ENCODE measurements at places on chromosomes 1 and 21.
A peak's percentile ranks its signal among the peaks of the same experiment; 100 is the strongest.

DNA sequence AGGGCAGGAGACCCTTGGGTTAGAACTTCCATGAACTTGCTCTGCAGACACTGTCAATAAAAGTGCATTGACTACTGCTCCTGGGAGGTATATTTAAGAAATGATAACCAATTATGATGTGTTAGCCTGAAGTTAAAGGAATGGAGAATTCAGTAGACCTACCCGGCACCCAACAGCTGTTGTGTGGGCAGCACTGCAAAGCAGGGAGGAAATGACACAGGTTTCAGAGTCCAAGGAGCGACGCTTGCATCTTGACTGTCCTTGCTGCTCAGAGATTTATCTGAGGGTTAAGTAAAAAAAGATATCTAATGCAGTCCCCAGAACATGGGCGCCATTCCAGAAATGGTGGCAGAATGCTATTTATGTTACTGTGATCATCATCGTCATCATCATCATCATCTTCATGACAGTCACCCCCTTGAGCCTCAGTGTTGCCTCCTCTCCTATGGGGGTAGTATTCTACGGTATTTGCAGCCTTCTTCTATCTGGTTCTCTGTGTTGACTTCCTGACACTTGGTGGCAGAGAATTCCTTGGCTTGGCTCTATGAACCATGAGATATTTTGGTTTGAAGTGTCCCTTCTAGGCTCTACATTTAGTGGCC, 225.9 kb downstream of the KAZN start:
- no peak for DNase-seq

- DNase-seq: no peak
Observed at GRCh38 chr1:30741239-30741894, 16.2 kb downstream of the LAPTM5 start.

GRCh38 chr1:94020764-94021579, 100.0 kb downstream of the ABCA4 start:
- no peak for DNase-seq

GRCh38 chr1:36910886-36911540, 123.3 kb downstream of the GRIK3 start:
- DNase-seq: no peak

DNA sequence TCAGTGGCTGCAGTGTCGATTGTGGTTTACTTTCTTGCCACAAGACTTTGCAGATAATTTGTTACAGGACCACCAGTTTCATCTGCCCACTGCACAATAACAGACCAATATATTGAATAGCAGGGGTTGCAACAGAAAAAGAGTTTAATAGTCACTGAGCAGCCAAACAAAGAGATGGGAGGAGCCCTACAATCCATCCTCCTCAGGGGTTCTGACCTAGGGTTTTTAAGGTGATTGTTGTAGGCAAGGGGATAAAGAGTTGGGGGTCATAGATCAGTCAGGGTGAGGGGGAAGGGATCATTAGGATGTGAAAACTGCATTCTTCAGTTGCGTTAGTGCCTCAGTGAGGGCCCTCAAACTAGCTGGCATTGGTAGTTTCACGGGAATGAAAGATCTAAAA, 110.7 kb upstream of the OLFM3 start:
- no peak for DNase-seq

GRCh38 chr21:37642493-37642892, 273.8 kb downstream of the KCNJ6 start:
- peak; percentile 29 for DNase-seq

DNA sequence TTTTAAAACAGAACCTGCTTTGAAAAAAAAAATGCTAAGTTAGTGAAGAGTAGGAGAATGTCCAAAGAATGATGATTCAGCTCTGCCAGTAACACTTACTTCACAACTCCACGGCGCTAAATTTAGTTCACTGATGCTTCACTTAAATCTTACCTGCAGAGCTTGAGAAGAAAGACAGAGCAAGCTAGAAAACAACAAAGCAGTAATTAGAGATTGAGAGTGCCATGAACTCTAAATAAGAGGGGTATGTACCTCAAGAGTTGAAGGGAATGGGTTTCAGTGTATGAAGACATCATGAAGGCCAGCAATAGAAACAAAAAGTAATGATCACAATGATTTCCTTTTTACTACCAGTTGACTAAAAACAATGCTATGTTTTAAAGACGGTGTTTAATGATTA, 32.8 kb downstream of the EPRS1 start:
- DNase-seq: no peak

DNA sequence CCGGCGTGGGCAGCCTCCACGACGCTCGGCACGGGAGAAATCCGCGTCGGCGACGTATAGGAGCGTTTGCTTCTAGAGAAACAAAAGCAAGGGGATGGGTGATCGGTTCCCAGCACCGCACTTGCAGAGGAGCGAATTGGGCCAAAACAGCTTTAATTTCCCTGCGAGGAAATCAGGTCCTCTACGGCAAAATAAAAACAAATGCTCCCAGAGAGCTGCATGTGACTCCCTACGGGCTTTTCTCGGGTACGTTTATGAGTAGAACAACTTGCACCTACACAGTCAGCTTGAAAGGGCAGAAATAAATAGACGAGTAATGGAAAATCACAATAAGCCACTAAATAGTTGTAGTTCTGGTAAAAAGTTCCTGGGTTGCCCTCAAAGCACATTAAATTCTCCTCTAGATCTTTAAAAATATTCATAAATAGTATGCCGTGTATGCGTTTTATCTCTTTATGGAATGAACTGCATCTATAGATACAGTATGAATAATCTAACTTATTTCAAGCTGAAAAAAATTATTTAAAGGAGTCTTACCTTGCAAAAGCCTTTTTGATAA, 1.2 kb downstream of the NHLH2 start:
- no peak for DNase-seq

DNA sequence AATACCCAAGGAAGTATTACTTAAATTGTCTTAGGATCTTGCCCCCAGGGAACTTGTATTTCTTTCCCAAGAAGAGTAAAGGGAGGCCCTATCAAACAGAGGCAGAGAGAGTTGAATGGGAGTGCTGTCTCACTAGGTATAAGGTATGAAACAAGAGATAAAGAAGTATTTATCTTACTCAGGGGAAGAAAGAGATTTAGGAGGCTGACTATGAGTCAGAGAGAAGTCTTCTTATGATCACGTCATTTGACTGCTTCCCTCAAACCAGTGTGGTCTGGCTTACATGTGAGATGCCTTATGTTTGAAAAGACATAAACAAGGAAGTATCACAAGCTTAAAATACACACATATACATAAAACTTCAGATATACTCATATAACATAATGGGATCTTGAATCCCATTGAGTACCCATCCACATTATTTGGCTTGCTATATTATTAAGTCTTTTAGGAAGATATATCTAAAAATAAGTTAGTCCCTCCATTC, 29.6 kb downstream of the DUSP10 start:
- peak; percentile 67 for DNase-seq

GRCh38 chr1:201622353-201622752, 83.4 kb downstream of the NAV1 start:
- DNase-seq: no peak

GRCh38 chr21:46559291-46559983, 45.4 kb downstream of the S100B start:
- DNase-seq: peak; percentile 56

GRCh38 chr1:154141240-154141639, 13.6 kb downstream of the NUP210L start:
- DNase-seq: no peak

GRCh38 chr1:181061891-181062835, 26.3 kb upstream of the IER5 start:
- DNase-seq: peak; percentile 36

GRCh38 chr1:228281631-228282328, 73.9 kb downstream of the OBSCN start:
- no peak for DNase-seq

- DNase-seq: no peak
Observed at GRCh38 chr1:90318431-90318830, 323.5 kb downstream of the ZNF326 start.

All from CD4-positive, alpha-beta T cell treated with Interleukin-15 for 4 hours (primary cell).